ENCODE measurements at places on chromosomes 2 and 18.
A peak's percentile ranks its signal among the peaks of the same experiment; 100 is the strongest.

DNA sequence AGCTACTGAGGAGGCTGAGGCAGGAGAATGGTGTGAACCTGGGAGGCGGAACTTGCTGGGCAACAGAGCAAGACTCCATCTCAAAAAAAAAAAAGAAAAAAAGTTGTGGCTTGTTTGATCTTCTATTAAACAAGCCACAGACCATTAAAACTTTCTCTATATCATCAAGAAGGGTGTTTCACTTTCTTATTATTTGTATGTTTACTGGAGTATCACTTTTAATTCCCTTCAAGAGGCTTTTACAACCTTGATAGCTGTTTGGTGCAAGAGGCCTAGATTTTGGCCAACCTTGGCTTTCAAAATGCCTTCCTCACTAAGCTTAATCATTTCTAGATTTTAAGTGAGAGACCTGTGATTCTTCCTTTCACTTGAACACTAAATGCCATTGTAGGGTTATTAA is 339.1 kb downstream of the TSN start:
- DNase-seq: no peak

- DNase-seq: no peak
Measured at GRCh38 chr18:452816-453215, 47.7 kb downstream of the COLEC12 start.

DNA sequence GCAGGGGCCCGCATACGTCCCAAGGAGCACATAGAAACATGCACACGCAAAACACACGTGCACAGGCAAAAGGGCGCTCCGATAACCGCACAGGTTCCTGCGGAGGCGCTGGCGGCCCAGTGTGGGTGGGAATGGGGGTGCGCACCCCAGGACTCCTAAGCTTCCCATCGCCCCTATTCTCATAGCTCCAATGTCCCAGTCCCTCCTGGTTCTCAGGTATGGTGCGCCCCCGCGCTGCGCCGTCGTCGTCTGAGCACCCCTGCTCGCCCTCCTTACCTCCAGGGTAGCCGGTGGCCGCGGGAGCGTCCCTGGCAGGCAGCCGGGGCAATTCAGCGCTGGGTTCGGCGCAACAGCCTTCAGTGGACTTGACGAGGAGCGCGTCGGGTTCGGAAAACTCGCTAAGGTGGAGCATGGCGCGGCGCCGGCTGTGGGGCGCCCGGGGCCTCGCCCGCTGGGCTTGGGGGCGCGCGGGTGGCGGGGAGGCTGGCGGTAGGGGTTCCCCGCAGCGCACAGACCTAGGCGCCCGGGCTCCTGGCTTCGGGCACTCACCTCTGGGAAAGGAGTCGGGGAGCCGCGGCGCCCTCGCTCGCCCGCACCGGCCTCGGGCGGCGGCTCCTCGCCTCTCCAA is 328 bp downstream of the EGR4 start:
- no peak for DNase-seq

DNA sequence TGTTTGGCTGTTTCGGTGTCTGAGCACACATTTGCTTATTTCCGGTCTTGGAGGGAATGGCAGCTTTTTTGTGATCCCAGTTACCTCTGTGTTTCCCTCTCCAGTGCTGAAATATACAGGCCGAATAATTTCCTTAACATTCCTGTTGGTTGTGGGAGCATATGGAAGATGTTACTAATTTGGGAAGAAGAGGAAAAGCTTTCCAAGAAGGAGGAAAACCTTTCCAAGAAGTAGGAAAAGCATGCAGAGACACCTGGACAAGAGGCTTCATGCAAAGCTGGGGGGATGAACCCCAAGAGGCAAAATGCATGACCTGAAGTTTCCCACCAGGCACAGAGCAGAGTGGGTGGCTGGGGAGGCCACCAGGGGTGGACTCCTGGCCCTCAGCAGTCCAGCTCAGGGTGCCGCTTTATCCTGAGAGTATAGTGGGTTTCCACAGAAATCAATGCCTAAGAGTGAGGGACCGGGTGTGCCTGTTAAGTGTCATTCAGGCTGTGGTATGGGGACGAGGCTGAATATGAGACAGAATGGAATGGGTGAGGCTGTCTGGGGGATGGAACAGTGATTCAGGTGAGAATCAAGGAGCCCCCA is 25.5 kb upstream of the GNAL start:
- no peak for DNase-seq

DNA sequence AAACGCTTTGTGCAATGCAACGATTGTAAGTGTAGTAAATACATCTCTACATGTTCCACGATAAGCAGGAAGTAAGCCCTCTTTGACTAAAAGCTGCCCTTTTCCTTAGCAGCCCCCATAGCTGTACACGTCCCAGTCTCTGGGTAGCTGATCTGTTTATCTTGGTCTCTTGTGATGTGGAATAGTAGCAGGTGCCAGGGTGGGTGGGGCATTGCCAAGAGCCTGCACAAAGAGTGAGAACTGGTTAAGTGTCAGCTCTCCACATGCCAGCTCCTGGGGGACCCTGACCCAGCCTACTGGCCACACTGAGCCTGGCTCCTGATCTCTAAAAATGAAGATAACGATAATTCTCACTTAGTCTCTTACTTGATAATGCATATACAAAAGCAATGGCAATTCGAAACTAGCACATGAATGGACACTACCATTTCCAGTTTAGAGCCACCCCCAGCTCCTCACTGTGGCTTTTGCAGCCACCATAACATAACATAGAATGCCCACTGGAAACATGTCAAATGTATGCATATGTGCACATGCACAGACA is 92.3 kb downstream of the MYT1L start:
- DNase-seq: peak; percentile 14

DNA sequence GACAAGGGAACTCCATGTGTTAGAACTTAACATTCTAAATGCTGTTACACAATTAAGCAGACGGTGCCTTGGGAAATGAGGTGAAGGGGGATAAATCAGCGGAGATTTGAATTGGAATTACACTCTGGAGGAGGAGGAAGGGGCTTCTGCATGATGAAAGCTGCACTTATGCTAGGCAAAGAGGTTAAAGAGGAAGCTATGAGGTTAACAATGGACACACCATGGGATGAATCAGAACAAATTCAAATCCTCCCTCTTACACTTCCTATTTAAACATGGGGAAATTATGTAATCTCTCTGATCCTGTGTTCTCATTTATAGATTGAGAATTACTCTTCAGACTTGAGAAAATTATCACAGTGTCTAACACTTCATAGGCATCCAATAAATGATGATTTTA is 121.5 kb upstream of the SIX2 start:
- DNase-seq: no peak

DNA sequence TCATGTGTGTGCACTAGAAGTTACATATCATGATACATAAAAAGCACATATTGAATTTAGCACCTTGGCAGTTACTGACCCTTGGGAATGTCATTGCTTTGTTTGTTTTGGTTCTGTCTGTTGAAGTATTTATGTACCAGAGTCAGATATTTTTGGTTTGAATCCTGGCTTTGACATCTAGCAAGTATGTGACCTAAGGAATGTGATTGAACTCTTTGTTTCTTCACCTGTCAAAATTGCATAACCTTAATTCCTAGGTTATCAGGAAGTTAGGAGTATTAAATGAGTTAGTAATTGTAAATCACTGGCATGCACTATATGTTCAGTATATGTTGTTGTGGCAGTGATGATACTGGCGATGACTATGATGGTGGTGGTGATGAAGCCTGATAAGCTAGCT is 1003.5 kb upstream of the NRXN1 start:
- DNase-seq: no peak

DNA sequence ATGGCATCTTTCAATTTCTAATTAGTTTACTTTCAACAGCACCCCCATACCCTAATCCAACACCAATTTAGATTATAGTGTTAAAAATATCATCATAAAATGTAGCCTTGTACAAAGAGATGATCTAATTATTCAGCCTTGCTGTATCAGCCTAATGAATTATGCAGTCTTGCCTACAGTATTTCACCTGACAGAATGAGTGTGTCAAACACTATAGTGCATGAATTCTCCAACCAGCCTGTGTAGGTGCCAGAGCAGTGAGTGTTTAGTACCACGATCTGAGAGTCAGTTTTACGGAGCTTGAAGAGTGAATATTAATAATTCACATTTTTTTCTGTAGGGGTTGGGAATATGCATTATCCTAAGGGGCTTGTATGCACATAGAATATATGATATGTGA is 411.6 kb upstream of the SLC14A2 start:
- no peak for DNase-seq

DNA sequence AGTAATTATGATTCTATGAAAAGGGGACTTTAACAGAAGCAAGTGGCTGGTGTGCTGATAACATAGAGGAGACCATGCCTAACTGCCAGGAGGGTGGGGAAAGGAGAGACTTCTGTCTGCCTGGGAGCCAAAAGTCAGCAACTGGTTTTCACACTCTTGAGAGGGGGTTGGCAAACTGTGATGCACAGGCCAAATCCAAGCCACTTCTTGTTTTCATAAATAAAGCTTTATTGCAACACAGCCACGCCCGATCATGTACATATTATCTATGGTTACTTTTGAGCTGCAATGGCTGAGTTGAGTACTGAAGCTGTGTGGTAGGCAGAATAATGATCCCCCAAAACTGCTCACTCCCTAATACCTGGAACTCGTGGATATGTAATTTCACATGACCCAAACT is 208.4 kb downstream of the LNPK start:
- no peak for DNase-seq

Data from NCI-H748 treated with DMSO at 0.1 percent for 48 hours (cell line).